Non-pigmented ciliary epithelial cell (primary cell): ENCODE measurements at places on chromosomes 2 and 18.

DNA sequence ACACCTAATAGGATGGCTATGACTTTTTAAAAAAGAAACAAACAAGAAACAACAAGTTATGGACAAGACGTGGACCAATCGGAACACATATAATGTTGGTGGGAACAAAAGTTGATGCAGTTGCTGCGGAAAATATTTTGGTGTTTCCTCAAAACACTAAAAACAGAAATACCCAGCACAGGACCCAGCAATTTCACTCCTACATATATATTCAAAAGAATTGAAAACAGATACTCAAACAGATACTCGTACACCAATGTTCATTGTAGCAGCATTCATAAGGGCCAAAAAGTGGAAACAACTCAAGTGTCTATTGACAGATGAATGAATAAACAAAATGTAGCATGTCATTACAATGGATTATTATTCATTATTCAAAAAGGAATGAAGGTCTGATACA lies 12.1 kb downstream of the CCDC141 start:
- DNase-seq: no peak

- no peak for DNase-seq
Measured at GRCh38 chr2:240554767-240555493, 2.9 kb downstream of the ANKMY1 start.

DNA sequence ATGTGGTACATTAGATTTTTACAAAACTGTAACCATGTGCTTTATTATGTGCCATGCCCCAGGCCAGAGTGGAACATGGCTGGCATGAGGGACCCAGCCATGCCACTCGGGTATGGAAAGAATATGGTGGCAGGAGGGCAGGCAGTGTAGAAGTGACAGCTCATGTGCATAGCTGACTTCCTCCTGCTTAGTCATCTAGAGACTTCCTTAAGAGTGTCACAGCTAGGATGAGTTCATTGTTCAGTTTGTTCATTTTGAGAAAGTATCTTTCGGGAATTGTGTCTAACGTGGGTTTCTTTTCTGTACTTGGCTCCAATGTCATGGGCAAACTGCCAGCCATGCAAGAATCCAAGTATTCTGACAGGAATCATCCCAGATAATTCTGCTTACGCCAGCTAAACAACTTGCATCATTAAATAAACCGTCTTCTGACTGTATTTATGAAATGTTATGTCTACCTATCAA lies 94.3 kb upstream of the ITGB6 start:
- no peak for DNase-seq

GRCh38 chr2:30948130-30948529 lies 140.9 kb upstream of the CAPN13 start:
- no peak for DNase-seq

- no peak for DNase-seq
Measured at GRCh38 chr2:207812726-207813080, 43.0 kb upstream of the FZD5 start.

DNA sequence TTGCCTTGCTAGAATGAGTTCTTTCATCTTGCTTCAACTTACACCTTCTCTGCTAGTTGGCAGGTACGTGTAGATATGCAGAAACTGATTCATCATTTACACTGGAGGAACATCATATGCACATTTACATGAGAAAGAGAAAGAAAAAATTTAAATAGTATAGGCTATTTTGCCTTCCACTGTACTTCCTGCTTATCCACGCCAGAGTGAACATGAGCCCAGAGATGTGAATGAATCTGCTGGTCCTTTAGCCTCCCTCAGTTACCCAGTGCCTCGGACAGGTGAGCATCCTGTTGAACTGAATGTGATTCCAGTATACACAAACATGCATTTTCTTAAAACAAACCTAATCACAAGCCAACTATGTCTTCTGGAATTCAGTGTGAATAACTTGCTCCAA lies 83.6 kb downstream of the SESTD1 start:
- DNase-seq: no peak

GRCh38 chr2:230877759-230878598 lies 13.2 kb downstream of the ITM2C start:
- no peak for DNase-seq

GRCh38 chr2:36458106-36458505 lies 102.5 kb downstream of the CRIM1 start:
- no peak for DNase-seq
